A673 (cell line): ENCODE measurements at places on chromosomes 4 and X.
A peak's percentile ranks its signal among the peaks of the same experiment; 100 is the strongest.

- H3K36me3 ChIP-seq: no peaks in the 10 kb centered on the region
- peak; percentile 57 for DNase-seq
- peak within 1 kb of the TSS; percentile 27 for H3K4me3 ChIP-seq
- no peaks in the 10 kb centered on the region for H3K4me1 ChIP-seq
- H3K27me3 ChIP-seq: peaks cover 78% of the 10 kb centered on the region
These were observed at the start of gene NHS for GRCh38 chrX:17374619-17375366. Gene NHS, plus strand, starts transcription at chrX:17375200. Its CDS starts 558 bp downstream, at chrX:17375758.

- H3K27ac ChIP-seq: no peak overlapping the region
- no peak for DNase-seq
- no peaks in the 10 kb centered on the region for H3K27me3 ChIP-seq
- H3K36me3 ChIP-seq: no peaks in the 10 kb centered on the region
These were observed 23.7 kb downstream of the ELF4 start for GRCh38 chrX:130086447-130087206.

- H3K4me1 ChIP-seq: no peaks in the 10 kb centered on the region
- no peak for DNase-seq
- no peak overlapping the region for H3K27ac ChIP-seq
- no peaks in the 10 kb centered on the region for H3K36me3 ChIP-seq
- no peak overlapping the region for H3K4me3 ChIP-seq
These were observed 411.7 kb downstream of the ARHGAP24 start for GRCh38 chr4:85886665-85887064.

DNA sequence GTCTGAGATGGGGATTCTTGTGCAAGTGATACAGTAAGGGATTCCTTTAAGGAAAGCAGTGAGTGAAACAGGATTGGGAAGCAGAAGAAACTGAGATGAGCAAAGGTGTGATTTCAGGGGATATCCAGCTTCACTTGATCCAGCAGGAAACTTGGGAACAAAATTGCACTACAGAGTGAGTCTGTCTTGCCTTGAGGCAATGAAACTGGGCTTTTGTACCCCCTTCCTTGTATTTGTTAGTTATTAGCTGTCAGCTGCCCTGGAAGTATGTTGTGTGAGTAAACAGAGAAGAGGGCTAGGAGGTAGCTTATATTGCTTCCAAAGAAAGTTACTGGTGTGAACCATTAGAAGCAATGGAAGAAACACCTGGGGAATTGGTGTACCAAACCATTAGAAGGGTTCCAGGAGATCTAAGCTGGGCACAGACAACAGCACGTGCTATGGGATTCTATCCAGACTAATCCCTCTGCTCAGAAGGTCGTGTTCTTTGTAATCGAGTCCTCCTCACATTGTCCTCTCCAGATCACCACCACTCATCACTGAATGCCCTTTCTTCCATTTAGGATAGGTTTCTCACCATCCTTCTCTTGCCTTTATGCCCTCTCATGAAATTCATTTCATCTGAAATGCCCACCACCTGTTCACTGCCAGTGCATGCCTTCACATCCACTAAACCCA, 76.0 kb downstream of the PDLIM5 start:
- no peak overlapping the region for H3K27ac ChIP-seq
- no peak for DNase-seq
- H3K4me1 ChIP-seq: peaks cover 45% of the 10 kb centered on the region
- H3K4me3 ChIP-seq: no peak overlapping the region
- H3K27me3 ChIP-seq: no peaks in the 10 kb centered on the region

GRCh38 chrX:110310896-110311295, 7.0 kb downstream of the AMMECR1 start:
- H3K36me3 ChIP-seq: no peaks in the 10 kb centered on the region
- H3K4me3 ChIP-seq: no peak overlapping the region
- H3K27ac ChIP-seq: no peak overlapping the region
- H3K27me3 ChIP-seq: no peaks in the 10 kb centered on the region
- DNase-seq: peak; percentile 69
- H3K4me1 ChIP-seq: peaks cover 24% of the 10 kb centered on the region
